ENCODE measurements at places on chromosomes 2 and 18. TPM values are rescaled to one million over a fixed set of nuclear protein-coding genes. Genes with fewer than 3 reads are reported as not detected.

- DNase-seq: peak; percentile 82
These were observed at the start of gene UGT1A6 for GRCh38 chr2:233692648-233693047. UGT1A6 (plus strand) TSS chr2:233692890; CDS start chr2:233693005, 115 bp downstream.

The IL37 gene
- not detected for total RNA-seq

GRCh38 chr18:1806884-1807615 lies 764.3 kb downstream of the METTL4 start:
- no peak for DNase-seq

The LBH gene
- total RNA-seq: 22.7 TPM

The TAF4B gene
- total RNA-seq: 6.8 TPM

The PLGLB1 gene
- total RNA-seq: 4.5 TPM

DNA sequence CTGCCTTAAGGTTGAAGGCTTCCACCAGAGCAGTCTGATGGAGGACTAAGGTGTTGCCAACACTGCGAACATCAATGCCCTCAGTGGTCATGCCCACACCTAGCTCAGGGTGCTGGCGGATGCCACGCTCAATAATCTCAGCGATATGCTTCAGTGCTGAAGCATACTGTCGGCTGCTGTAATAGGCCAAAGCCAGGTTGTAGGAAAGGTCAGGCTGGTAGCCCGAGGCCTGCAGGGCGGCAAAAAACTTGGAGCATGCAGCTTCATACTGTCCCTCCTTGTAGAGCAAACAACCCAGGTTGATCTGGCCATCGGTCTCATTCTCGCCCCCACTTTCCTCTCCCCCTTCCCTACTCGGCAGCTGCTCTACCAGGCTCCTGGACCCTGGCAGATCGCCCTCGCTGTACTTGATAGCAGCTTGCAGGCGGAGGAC lies 159.4 kb downstream of the AGPS start:
- no peak for DNase-seq

The TMEM198 gene
- 1.6 TPM for total RNA-seq

DNA sequence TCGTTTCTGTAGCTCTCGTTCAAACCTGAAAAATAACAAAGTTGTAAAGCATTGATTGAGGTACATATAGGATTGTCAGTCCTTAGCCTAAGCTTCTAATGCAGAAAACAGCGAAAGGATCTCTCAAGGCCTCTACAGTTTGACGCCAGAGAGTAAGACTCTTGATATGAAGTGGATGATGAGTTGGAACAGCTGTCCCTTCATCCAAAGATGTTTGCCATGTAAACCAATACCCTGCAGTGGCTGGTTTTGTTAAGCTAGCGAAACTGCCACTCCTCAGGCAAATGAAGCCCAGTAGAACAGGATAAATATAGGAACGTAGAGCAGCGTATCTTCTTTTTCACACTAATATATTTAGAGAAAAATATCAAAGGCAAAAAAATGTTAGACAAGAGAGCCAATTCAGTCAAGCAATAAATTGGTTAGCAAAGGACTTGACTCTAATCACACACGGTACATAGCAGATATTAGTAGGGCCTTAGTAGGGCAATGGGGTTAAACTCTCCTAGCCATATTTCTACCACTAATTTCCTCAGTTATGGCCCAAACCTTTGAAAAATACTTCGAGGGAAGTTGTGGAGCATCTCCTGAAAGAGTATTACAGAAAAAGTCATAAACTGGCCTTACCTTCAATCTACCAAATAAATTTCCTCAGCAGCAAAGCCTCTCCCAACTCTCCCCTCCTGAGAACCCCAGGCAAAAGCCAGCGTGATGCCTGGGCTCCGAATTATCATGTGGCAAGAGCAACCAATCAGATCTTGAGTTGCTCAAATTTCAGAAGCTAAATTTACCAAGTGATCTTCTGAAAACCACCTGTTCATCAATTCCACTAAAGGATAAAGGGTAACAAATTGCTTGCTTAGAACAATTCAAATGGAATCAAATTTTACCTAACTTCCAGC lies at the start of gene NEB:
NEB (minus strand) TSS at position 706 of the 902 bp plus-strand sequence. CDS start 1,320 bp downstream, outside the sequence.
- no peak for DNase-seq

The REG3G gene
- not detected for total RNA-seq

The PSTPIP2 gene
- 21.9 TPM for total RNA-seq

The ALK gene
- not detected for total RNA-seq

GRCh38 chr2:193806088-193806774 lies 1611.5 kb upstream of the TMEFF2 start:
- DNase-seq: no peak

The NT5DC4 gene
- total RNA-seq: not detected

The CTNNA2 gene
- not detected for total RNA-seq

DNA sequence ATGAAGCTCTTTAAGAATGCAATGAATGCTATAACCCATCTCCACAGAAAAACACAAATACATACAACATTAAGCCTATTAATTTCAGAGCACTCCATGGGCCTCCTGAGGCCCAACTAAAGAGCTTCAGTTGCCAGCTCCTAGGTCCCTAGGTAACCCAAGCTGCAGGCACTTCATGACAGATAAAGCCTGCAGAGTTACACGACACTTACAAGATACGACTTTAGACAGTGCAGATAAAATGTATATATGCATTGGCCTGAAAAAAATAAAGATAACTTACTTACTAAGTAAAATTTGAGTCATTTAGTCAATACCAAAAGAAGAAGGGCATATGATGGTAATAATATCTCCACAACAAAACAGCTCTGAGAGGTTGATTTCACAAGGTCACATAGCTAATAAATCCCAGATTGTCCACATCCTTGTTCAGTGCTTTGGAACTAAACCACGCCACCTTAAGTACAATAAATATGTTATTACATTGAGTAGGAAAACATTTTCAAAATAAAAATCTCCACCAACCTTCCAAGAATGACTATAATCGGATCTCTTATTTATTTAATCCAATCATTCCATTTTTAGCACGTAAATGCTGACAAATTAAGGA lies 3.4 kb downstream of the MAP4K3 start:
- no peak for DNase-seq

GRCh38 chr2:164205347-164205746 lies 415.9 kb downstream of the GRB14 start:
- DNase-seq: no peak

GRCh38 chr2:228426502-228427216 lies 245.2 kb upstream of the SPHKAP start:
- no peak for DNase-seq

DNA sequence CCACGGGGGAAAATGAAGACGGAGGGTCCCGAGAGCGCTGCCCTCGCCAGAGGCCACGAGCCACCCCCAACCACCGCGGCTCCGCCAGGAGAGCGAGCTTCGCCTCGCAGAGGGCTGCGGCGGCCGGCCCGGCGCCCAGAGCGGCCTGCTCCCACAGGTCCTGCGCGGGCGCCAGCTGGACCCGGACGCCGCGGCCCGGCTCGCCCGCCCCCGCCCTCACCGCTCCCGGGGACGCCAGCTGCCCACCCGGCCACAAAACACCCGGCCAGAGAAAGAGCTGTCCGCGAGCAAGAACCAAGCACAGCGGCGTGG lies 709 bp downstream of the PTPN2 start:
- no peak for DNase-seq

The SP110 gene
- 19.4 TPM for total RNA-seq

DNA sequence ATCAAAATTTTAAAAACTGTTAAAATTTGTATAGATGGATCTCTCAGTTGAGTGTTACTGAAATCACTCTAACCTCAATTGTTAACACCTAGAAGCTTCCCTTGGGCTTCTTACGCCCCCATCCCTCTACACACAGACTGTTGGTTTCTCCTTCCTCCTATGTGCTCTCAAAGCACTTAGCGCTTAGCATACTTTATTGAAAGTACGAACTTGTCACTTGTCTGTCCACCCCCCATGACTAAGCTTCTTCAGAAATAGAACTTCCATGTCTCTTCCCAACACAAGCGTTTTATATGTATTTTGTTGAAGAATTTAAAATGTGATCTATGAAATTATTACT lies 441 bp downstream of the MPHOSPH10 start:
- DNase-seq: peak; percentile 34

The MYO5B gene
- total RNA-seq: 50.0 TPM

- DNase-seq: no peak
These were observed 248.2 kb upstream of the CDH20 start for GRCh38 chr18:61085036-61085435.

The IL36A gene
- total RNA-seq: not detected

The CYP1B1 gene
- total RNA-seq: 422 TPM

DNA sequence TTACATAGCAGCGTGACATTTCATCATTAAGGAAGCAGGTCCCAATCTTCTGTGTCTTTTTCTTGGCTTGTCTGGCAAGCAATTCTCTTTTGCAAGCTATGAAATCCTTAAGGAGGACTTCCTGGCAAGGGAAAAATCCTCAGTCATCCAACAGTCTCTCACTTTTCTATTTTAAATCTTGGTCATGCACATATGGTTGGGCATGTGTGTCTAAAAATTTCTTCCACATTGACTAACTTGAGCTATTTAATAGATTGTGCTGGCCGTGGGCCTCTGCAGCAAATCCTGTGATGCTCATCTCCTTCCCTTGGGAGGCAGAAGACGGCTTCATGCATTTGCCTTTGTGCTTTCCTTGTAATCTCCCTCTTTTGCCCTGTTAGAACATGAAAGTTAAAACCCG lies 634.3 kb upstream of the FANCL start:
- no peak for DNase-seq

GRCh38 chr2:211981451-211981850 lies 557.2 kb downstream of the ERBB4 start:
- DNase-seq: no peak

- DNase-seq: peak; percentile 36
These were observed 228.6 kb downstream of the SETBP1 start for GRCh38 chr18:44909191-44909719.

The SULT1C4 gene
- total RNA-seq: 47.7 TPM

DNA sequence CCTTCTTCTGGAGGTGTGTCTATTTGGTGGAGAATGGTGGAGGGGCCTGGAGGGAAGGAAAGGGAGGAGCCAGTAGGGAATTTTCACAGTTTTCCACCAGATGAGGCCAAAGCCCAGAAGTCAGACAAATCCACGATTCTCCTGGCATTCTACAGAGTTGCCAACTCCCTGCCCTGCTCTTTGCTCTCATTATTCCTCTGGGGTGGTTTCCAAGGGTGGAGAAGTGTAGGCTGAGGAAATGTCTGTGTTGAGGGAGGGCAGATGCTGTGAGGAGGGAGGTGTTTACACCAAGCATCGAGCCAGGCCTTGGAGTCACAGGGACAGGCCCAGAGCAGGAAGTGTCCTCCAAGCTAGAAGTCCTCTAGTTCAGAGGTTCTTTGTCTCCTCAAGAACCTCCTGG lies 124.1 kb upstream of the LGALSL start:
- no peak for DNase-seq

DNA sequence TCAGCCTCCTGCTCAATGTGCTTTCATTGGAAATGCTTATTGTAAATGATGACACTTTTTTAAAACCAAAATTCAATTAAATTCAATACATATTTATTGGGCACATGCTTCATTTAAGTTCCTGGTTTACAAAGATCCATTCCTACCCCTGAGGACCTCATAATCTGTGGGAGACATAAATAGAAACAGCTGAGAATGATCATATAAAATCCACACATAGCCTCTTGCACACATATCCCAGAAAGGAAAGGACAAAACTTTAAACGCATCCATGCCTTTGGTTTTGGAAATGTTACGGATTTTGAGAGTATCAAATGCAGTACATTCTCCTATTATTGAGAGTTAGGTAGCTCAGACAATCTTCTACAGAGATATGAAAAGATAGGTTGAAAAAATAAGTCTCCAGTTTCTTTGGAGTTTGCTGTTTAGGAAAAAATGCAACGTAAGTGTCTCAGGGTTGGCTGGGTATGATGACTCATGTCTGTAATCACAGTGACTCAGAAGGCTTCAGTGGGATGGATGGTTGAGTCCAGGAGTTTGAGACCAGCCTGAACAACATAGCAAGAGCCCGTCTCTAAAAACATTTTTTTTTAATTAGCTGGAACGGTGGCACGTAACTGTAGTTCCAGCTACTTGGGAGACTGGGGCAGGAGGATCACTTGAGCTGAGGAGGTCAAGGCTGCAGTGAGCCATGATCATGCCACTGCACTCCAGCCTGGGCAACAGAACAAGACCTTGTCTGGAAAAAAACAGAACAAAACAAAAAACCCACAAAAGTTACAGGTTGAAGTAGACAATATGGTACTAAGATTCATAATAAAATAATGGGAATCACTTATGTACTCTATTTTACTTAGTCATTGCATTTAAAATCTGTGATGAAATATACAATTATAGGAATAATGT lies 3.9 kb upstream of the PRELID3A start:
- DNase-seq: peak; percentile 94

DNA sequence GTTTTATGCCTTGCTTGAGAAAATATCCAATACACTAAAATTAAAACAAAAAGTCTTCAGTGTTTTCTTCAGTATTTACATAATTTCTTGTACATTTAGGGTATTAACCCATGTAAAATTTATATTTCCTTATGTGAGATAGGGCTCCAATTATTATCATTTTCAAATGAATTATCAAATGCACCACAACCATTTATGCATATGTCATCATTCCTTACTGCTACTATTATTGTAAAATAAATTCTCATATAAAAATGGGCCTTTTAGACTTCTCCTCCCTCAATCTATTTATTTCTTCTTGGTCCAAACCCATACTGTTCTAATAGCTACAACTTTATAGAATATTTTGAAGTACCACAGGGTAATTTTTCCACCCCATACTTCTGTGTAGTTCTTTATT lies 175.3 kb upstream of the LYPD1 start:
- no peak for DNase-seq

GRCh38 chr2:191933307-191934105 lies 86.6 kb upstream of the CAVIN2 start:
- DNase-seq: peak; percentile 51

DNA sequence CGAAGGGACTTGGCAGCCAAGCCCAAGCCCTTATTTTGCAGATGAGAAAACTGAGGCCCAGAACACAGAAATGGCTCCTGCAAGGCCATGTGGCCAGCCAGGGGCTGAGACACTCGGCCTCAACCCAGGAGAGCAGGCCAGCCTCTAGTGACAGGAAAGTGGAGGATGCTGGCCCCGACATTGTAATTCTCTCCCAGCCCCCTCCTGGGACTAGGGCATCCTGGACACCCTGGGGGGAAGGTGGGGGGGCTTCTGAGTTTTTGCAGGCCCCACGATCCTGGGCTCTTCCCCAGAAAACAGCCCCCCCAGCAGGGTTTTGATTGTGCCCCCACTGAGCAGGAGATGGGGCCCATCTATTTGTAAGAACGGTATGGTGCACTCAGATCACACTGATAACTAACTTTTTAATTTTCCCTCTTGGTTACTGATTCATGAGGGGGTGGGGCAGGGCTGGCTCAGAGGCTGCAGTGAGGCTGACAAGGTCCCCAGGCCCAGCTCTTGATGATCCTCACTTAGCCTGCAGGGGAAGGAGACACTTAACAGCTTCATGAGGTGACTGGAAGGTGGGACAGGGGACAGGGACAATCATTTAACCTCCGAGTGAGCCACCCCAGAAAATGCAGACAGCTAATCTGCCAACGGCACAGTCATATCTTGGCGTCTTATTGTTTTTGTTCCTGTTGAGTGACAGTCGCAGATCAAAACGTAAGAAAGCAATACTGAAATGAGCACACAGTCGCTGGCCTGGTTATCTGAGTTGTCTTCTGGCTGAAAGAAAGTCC lies 18.9 kb downstream of the SMAD7 start:
- DNase-seq: no peak

- DNase-seq: no peak
These were observed 166.1 kb downstream of the SMAD7 start for GRCh38 chr18:48784656-48785055.
